ENCODE measurements at places on chromosomes 11 and 22.

- no peaks in the 10 kb centered on the region for H3K36me3 ChIP-seq
- no peak for DNase-seq
- peak overlapping the region; percentile 83 for H3K4me3 ChIP-seq
- H3K4me1 ChIP-seq = peaks cover 46% of the 10 kb centered on the region
Observed at GRCh38 chr11:64250415-64251015, 815 bp upstream of the PLCB3 start.

DNA sequence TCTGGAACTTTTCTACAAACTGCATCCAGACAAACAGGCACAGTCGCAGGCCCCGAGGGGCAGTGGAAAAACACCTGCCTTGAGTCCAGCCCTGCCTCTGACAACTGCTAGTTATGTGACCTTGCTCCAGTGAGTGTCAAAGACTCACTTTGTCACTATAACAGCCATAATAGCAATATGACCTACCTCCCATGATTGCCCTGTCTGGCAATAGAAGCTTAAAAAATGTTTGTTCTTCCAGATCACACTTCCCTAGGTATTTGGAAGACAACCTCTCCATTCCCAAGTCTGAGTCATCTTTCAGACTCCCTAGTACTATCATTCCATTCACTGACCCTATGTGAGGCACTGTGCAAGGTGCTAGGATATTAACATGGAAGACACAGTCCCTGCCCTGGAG, 74.5 kb downstream of the RPL27A start:
- H3K27me3 ChIP-seq = no peaks in the 10 kb centered on the region
- H3K27ac ChIP-seq = peak overlapping the region; percentile 59
- DNase-seq = no peak
- peaks cover 13% of the 10 kb centered on the region for H3K36me3 ChIP-seq
- H3K4me1 ChIP-seq = peaks cover 49% of the 10 kb centered on the region

DNA sequence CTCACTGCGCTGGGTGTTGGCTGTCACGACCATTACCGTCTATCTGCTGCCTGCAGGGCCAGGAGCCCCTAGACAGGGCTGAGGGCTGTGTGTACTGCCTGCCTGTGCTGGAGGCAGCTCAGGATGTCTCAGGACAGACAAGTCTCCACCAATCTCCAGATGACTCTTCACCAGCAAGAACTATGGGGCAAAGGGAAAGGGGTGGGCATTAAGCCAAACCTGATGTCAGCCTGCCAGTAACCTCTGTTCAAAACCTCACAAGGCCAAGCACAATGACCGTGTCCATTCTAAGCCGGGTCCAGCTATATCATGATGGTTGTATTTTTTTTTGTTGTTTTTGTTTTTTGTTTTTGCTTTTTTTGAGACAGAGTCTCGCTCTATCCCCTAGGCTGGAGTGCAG, 31.6 kb downstream of the MAFF start:
- H3K4me3 ChIP-seq = no peak overlapping the region
- DNase-seq = no peak
- H3K36me3 ChIP-seq = peaks cover 3% of the 10 kb centered on the region
- H3K27ac ChIP-seq = no peak overlapping the region

GRCh38 chr11:113389272-113389671, 1.7 kb downstream of the ANKK1 start:
- peaks cover 36% of the 10 kb centered on the region for H3K27me3 ChIP-seq
- no peak for DNase-seq
- no peaks in the 10 kb centered on the region for H3K36me3 ChIP-seq
- no peaks in the 10 kb centered on the region for H3K4me1 ChIP-seq
- no peak overlapping the region for H3K4me3 ChIP-seq
- H3K27ac ChIP-seq = no peak overlapping the region

GRCh38 chr11:15675683-15676082, 561.0 kb downstream of the INSC start:
- H3K4me3 ChIP-seq = no peak overlapping the region
- H3K4me1 ChIP-seq = peaks cover 5% of the 10 kb centered on the region
- H3K27me3 ChIP-seq = no peaks in the 10 kb centered on the region
- no peak overlapping the region for H3K27ac ChIP-seq
- no peak for DNase-seq
- H3K36me3 ChIP-seq = no peaks in the 10 kb centered on the region

- H3K27ac ChIP-seq = peak overlapping the region; percentile 67
- peaks cover 49% of the 10 kb centered on the region for H3K4me1 ChIP-seq
- H3K36me3 ChIP-seq = no peaks in the 10 kb centered on the region
- DNase-seq = peak; percentile 48
- H3K27me3 ChIP-seq = no peaks in the 10 kb centered on the region
- no peak overlapping the region for H3K4me3 ChIP-seq
Observed at GRCh38 chr22:23218867-23219251, 38.5 kb downstream of the BCR start.

DNA sequence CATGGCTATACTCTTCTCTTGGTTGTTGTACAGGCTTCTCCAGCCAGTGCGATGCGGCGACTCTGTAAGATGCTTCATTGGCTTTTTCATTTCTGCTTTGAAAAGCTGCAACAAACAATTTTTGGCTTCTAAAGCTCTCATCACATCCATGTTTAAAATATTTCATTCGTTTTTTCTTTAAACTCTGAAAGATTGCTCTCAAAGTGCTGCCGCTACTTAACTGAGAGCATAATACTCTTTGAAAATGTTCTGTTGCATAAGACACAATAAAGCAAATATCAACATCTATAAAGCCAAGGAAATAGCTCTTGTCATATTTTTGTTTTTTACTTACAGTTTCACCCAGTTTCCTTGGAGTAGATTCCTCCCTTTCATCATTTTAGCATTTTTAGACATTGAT, 468.3 kb downstream of the TBC1D22A start:
- H3K27me3 ChIP-seq = peaks cover 3% of the 10 kb centered on the region
- no peak overlapping the region for H3K4me3 ChIP-seq
- no peaks in the 10 kb centered on the region for H3K4me1 ChIP-seq

GRCh38 chr11:97570636-97571035, 1180.8 kb downstream of the JRKL start:
- H3K4me1 ChIP-seq = no peaks in the 10 kb centered on the region
- H3K36me3 ChIP-seq = no peaks in the 10 kb centered on the region
- no peaks in the 10 kb centered on the region for H3K27me3 ChIP-seq

- DNase-seq = peak; percentile 50
- peaks cover 80% of the 10 kb centered on the region for H3K4me1 ChIP-seq
- H3K36me3 ChIP-seq = peaks cover 32% of the 10 kb centered on the region
- peak overlapping the region; percentile 98 for H3K27ac ChIP-seq
- H3K27me3 ChIP-seq = no peaks in the 10 kb centered on the region
- peak overlapping the region; percentile 29 for H3K4me3 ChIP-seq
Observed at GRCh38 chr11:503179-503981, 3.7 kb downstream of the RNH1 start.
